ENCODE measurements at places on chromosomes 6 and 20.

GRCh38 chr6:52136055-52136454, 48.6 kb upstream of the PKHD1 start:
- H3K4me1 ChIP-seq: peaks cover 9% of the 10 kb centered on the region
- H3K4me3 ChIP-seq: no peak overlapping the region
- no peak overlapping the region for H3K27ac ChIP-seq
- no peaks in the 10 kb centered on the region for H3K27me3 ChIP-seq
- no peaks in the 10 kb centered on the region for H3K36me3 ChIP-seq

DNA sequence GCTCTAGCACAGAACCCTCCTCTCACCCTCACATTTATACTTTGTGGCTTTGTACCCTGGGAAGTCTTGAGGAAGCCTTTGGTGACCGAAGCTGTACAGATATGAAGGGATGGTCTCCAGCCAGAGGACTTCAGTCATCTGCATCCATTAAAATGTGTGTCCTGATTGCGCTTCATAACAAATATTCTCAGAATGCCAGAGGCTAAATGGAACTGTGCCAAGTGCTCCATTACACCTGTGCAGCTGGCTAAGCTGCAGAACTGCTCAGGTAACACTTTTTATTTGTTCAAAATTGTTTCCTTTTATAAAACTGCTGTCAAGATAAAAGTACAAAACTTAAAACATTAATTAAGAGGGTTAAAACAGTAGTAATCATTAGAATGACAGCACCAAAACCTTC, 22.3 kb downstream of the TPBG start:
- no peak overlapping the region for H3K4me3 ChIP-seq
- H3K4me1 ChIP-seq: no peaks in the 10 kb centered on the region
- H3K36me3 ChIP-seq: no peaks in the 10 kb centered on the region
- DNase-seq: no peak

DNA sequence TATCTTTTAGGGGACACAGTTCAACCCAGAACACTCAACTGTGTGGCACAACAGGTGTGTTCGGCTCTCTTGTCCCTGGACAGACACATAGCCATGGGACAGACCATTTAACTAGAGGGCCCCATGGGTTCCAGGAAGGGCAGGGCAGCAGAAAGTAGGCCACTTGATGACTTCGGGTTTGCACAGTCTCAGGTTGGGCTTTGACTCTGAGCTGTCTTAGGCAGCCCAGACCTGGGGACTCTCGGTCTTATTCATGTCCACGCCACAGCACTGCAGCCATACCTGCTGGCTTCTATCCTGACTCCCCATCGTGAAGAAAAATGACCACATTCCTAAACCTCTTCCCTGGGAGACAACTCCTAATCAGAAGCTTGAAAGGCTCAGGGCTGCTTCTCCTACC, 146.1 kb upstream of the AKAP12 start:
- H3K4me3 ChIP-seq: no peak overlapping the region
- H3K36me3 ChIP-seq: no peaks in the 10 kb centered on the region
- H3K4me1 ChIP-seq: no peaks in the 10 kb centered on the region
- H3K27me3 ChIP-seq: peaks cover 1% of the 10 kb centered on the region

- H3K27me3 ChIP-seq: peaks cover 2% of the 10 kb centered on the region
- H3K4me1 ChIP-seq: no peaks in the 10 kb centered on the region
- H3K36me3 ChIP-seq: peaks cover 7% of the 10 kb centered on the region
- H3K4me3 ChIP-seq: no peak overlapping the region
These were observed 47.2 kb upstream of the MICB start for GRCh38 chr6:31450751-31451150.

DNA sequence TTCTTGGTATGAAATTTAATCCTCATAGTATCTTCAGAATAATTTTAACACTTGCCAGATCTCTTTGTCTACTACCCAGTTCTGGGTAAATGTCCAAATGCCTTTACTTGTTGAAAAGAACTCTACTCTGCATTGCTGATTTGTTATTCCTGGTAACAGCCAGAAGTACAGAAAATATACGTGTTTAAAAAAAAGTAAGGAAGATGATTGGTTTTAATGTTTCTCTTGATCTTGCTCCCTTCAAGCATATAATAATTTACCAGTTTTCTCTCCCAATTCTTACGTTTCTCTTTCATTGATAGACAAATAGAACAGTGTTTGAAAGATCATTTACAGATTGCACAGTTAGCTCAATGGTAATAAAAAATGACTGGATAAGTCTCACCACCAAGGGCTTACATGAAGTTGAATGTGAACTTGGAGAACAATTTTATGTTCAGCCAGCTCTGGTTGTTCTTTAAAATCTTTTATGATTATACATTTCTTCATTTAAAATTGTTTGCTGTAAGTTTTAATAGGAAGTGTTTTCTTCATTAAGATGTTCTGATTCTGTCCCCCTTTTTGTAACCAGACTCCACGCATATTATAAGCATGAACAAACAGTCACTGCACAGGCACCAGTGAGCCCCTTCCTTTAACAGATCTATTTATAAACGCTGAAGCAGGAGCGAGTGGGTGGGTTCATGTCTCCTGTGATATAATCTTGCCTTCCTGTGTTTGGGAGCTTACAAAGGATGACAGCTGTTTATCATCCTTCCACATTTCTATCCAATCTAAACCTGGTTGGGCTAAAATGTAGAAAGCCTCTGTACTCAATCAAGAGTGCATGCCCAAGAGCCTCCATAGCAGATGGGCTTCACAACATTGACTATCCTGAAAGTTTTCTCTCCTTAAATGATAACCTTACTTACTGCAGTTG, 299.5 kb downstream of the PRL start:
- no peak for DNase-seq
- H3K36me3 ChIP-seq: no peaks in the 10 kb centered on the region
- H3K27ac ChIP-seq: peak overlapping the region; percentile 9
- H3K4me3 ChIP-seq: peak overlapping the region; percentile 34

DNA sequence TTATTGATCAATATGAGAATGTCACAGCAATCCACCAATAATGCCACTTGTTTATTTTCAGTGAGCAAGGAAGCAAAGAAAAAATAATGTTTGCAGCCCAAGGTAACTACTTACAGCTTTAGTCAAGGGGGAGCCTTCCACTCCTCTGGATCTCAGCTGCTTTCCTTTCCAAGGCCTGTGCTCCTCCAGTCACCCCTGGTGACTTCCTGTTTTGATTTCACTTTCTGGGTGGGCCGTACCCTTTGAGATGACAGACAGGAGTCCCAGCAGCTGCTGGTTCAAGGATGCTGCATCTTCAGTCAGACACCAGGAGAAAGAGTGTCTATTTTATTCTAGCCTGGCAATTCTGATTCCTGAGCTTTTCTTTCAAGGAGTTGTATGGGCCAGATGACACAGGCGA, 5.6 kb upstream of the VNN2 start:
- H3K4me1 ChIP-seq: no peaks in the 10 kb centered on the region
- H3K36me3 ChIP-seq: no peaks in the 10 kb centered on the region
- no peaks in the 10 kb centered on the region for H3K27me3 ChIP-seq
- no peak overlapping the region for H3K4me3 ChIP-seq
- DNase-seq: no peak
- H3K27ac ChIP-seq: no peak overlapping the region
